ENCODE measurements at places on chromosomes 3 and 15.

GRCh38 chr3:30002797-30003196 lies 603.6 kb upstream of the TGFBR2 start:
- no peak for DNase-seq

GRCh38 chr3:55157731-55158130 lies 229.9 kb upstream of the LRTM1 start:
- no peak for DNase-seq

GRCh38 chr3:135348690-135349089 lies 553.6 kb downstream of the EPHB1 start:
- no peak for DNase-seq

GRCh38 chr3:186380622-186381380 lies 18.8 kb upstream of the DGKG start:
- DNase-seq = no peak

GRCh38 chr3:41592753-41593510 lies 369.0 kb downstream of the ULK4 start:
- DNase-seq = no peak

GRCh38 chr3:124984754-124985153 lies 50.2 kb upstream of the MUC13 start:
- DNase-seq = no peak

- DNase-seq = no peak
Measured at GRCh38 chr3:58422756-58423325, 10.8 kb downstream of the PDHB start.

GRCh38 chr3:178451799-178452198 lies 84.4 kb upstream of the KCNMB2 start:
- no peak for DNase-seq

DNA sequence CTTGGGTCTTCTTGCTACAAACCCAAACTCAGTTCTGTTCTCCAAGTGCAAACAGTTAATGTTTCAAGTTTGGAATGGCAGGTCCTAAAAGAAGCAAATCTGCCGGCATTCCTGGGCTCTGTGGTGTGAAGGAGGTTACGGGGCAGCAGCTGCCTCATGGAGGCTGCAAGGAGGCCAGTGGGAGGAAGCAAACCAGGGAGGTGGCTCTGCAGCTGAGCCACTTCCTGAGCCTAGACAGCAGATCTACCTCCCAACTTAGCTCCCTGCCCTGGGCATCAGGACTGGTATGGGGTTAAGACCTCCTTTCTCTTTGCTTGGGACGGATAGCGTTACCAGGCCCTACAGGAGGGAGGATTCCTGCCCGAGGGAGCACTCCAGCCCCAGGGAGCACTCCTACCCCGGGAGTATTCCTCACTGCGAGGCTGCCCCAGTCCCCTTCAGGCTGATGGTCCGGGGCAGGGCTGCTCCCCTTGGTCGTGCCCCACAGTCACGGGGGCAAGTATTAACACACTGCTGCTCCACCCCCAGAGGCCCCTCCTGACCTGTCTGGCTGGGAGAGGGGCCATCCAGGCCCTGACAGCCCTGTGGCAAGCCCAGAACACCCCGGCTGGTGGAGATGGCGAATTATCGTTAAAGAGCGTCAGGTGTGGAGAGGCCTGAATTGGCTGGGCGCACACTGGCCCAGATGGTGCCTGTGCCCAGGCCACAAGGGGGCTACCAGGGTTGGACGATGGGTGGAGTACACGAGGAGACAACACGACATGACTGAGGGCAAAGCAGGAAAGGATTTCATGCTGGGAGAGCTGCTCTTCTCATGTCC lies 129.9 kb downstream of the ATP10A start:
- DNase-seq = no peak

GRCh38 chr3:37301980-37302708 lies 127.8 kb upstream of the LRRFIP2 start:
- DNase-seq = no peak

DNA sequence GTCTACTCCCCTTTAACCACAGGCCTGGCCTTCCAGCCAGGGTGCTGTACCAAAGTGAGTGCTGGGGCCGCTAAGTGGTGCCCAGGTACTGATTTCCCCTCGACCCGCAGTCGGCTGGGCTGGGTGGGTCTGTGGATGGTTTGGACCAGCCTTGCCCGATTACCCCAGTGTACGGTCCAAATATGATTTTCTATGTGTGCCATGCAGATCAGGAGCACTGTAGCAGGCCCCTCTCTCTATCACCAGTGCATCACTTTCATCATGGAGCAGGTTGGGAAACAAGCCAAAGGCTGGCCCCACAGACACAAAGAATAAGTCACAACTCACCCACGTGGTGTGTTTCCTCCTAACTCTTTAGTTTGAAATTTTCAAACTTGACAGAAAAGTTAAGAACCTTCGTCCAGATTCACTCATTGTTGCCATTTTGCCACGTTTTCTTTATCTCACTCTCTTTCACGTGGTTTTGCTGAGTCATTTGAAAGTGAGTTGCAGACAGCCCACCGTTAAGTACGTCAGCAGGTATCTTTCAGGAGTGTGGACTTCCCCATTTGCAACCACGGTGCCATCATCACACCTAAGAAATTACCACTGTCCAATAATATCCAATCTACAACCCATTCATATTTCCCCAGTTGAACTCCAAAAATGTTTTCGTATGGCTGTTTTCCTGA lies 37.0 kb downstream of the ZNF710 start:
- DNase-seq = peak; percentile 60

DNA sequence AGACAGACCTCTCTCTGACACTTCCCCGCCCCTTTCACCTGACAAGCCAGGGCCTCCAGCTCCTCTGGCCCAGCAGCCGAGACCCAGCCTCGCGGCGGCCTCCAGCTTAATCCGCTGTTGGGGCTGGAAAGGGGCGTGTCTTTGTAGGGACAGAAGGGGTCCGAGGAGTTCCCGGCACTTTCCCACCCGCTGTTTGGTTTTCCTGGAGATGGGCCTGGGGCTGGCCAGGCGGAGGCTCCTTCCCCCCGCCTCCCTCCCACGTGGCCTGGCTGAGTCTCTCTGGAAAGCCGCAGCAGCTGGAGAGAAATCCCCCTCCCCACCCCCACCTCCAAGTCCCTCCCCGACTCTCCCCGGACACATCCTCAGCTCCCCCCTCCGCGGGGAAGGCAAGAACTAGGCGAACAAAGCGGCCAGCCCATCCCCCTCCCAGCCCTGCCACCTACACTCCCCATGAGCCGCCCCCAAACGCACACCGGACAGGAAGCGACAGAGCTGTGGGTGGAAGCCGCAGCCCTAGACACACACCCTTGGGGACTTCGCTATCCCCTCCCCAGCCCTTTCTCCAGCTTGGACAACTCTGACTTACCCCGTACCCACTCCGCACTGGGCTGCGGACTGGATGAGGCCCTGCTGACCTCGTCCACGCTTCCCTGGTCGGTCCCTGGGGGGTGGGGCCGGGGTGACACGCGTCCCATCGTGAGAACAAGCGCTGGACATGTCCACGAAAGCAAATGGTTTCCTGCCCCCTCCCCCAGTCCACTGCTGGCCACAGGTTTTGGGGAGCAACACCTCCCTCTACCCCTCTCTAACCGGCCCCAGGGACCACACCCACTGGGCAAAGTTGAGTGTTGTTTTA lies 1.2 kb downstream of the IGDCC4 start:
- no peak for DNase-seq

DNA sequence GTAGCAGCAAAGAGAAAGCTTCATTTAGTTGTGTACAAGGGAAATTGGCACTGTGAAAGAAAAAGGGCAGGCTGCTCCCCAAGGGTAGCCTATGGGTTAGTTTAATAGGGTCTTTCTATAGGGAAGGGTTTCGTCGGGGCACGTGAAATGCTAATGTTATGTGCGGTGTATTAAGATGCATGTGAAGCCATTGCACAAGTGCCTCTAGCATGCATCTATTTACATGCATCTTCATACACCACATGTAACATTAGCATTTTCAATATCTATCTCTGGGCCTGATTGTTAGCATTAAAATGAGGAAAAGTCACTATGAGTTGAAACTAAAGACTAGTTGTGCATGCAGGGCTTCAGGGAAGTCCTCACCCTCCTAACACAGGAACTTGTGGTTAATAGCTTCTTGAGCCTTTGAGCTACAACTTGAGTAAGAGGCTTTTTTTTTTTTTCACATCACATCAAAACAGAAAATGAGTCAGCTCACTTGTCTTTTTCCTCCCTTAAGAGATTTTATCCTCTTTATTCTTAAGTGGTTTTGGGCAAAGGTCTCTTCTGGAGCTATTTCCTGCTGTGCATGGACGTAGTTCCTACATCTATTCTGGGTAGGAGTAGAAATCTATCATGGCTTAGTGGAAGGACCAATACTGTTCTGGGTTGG lies 613.4 kb downstream of the ZPLD1 start:
- DNase-seq = no peak

DNA sequence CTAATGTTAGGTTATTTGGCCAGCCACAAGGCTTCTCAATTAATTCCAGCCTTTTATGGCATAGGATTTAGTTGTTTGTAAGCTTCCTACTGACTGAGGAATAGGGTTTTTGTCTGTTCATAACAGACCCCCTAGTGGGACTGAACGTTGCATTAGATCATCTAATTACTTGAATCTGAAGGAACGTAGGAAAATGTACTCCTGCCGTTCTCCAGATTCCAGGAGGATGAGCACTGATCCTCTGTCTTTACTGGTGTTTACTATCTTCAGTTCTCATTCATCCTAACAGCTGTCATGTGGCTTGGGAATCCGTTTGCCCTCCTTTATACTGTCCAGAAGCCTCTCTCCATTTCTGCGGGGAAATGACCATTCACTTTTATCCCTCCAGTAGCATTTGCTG lies 52.7 kb downstream of the RAD54L2 start:
- no peak for DNase-seq

DNA sequence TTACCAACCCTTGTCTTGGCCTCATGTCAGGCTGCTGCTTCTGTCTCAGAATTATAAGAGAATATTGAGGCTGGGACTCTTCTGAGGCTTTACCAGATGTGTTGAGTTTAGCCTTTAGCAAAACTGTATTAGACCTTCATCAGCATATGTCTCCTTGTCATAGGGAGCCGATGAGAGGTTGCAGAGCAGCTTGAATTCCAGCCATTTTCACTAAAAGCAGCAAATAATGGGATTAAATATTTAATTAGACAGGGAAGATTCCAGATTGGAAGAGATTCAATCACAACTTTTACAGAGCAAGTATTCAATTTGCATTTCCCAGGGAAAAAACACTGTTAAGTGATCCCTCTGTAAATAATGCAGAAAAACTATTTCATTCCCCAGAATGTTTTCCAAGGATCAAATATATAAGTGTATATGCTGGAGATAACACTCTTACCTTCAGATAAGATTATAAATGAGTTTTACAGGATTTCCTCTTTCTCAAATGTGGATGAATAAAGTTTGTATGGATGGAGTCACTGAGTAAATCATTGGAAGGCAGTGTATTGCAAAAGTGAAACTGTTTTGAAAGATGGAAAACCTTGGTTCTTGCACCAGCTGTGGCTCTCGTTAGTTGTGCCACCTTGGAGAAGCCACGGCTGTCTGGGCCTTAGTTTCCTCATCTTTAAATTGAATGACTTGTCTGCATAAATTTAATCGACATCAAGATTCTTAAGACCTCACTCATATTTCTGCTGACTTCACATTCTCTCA lies 466.4 kb upstream of the SGO1 start:
- DNase-seq = no peak

- DNase-seq = no peak
Measured at GRCh38 chr15:42734076-42734672, 2.8 kb downstream of the CDAN1 start.

GRCh38 chr15:42456971-42457370 lies 34.0 kb downstream of the ZNF106 start:
- no peak for DNase-seq

GRCh38 chr3:169818316-169818715 lies 5.6 kb upstream of the LRRC34 start:
- no peak for DNase-seq

GRCh38 chr3:186940967-186941366 lies 10.6 kb downstream of the ST6GAL1 start:
- DNase-seq = no peak

DNA sequence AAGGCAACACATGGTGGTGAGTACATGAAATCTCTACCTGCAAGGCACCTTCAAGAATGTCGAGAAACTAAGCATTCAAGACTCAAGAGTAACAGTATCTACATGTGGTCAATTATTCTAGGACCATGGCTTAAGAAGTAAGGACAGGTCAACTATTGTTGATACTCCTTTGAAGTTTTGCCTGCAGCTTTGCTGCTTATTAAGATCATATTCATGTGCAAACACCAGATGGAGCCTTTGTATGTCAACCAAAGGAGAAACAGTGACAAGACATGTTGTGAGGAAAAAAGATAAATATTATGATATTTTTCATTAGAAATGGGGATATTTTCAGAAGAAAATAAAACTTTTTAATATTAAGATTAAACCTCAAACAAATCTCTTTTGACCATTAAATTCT lies 52.3 kb upstream of the FGF7 start:
- no peak for DNase-seq

- DNase-seq = no peak
Measured at GRCh38 chr15:85036716-85037115, 55.1 kb downstream of the PDE8A start.

- no peak for DNase-seq
Measured at GRCh38 chr3:157103280-157103679, 56.7 kb downstream of the CCNL1 start.

- DNase-seq = no peak
Measured at GRCh38 chr15:88605189-88606069, 15.7 kb upstream of the AEN start.

DNA sequence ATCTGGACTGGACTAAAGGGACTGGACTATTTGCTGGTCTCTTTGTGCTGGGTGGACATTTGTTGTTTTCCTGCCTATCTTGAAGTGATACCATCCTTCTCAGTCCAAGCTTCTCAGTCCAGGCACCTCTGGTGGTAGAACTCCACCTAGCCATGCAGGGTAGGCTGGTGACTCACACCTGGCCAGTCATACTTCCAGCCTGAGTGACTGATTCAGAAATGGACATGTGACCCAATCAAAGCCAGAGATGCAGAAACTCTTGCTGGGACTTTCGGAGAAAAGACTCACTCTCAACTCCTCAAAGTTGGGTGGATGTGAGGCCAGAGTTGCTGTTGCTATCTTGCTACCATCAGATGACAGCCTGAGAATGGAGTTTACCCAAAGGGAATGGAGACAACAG lies 5.6 kb upstream of the ASB14 start:
- DNase-seq = no peak

GRCh38 chr15:37135225-37135624 lies 34.9 kb upstream of the MEIS2 start:
- no peak for DNase-seq

- no peak for DNase-seq
Measured at GRCh38 chr3:182482705-182483104, 310.6 kb upstream of the ATP11B start.

Measured in NK-92 treated with Interleukin-12 subunit alpha and Interleukin-12 subunit beta, amount 100 ng/mL, for 24 hours (cell line).